ENCODE measurements at places on chromosomes 7 and 10.
A peak's percentile ranks its signal among the peaks of the same experiment; 100 is the strongest.

GRCh38 chr10:100356067-100357017, 9.3 kb downstream of the SCD start:
- DNase-seq = no peak

DNA sequence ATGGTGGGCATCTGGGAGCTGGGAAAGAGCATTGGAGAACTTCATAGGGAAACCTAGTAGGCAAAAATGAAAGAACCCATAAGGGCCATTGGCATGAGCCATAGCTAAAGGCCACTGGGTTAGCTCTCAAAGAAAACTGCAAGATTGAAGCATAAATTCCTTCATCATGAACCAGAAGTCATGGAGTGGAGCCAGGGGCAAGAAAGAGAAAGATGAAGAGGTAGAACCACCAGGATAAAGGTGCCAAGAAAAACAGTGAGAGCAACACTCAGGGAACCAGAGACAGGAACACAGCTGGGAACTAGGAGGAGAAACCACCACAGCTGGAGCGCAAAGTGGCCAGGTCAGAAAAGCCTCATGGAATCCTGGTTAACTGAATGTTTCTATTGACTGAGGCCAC, 11.5 kb upstream of the SGMS1 start:
- DNase-seq = no peak

GRCh38 chr10:14293526-14293925, 37.2 kb downstream of the FRMD4A start:
- no peak for DNase-seq

DNA sequence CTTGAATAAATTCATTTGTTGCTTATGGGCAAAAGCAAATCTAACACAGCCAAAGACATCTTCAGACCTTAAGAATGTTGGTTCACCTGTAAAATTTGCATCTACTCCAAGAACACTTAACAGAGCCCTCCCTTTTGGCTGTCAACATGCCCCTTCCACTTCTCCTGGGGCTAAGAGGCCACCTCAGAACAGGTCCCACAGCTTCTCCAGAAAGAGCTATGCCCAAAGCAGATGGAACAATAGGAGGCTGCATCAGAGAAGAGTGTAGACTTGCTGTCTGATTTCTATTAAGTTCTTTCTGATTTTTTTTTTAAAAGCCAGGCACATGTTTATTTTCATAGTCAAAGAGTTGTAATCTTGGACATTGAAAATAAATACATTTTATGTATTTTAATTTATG, 26.1 kb upstream of the TRIL start:
- no peak for DNase-seq

- DNase-seq = no peak
Observed at GRCh38 chr7:120691915-120692314, 166.0 kb downstream of the TSPAN12 start.

DNA sequence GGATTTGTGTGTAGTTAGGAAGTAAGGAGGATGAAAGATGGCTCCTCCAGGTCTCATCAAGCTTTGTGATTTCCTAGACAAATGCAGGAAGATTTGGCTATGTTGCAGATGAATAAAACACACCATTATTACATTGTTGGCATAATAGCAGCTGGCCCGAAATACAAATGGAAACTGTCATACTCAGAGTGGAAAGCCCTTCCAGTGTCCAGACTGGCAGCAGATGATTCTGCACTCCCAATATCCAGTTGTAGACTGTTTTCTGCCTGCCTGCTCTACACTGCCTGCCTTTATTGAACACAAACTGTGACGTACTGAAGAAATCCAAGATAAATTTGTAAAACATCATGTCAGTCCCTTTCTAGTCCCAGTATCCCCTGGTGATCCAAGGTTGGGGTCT, 99.7 kb upstream of the FZD1 start:
- no peak for DNase-seq

DNA sequence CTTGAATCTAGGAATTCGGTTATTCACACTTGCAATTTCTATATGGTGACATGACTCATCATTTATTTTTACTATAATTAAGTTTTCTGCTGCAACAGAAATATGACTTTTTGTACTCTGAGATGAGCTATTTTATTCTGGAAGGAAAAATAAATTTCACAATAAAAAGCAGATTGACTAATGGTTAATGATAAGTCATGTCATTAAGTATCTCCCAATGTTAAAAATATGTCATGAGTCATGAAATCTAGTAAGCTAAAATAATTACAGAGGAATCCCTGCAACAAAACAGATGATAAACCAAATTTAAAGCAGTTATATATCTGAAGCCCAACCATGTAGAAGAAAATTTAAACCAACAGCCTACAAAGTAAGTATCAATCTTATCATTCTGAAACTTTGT, 149.2 kb downstream of the CACNA2D1 start:
- no peak for DNase-seq

GRCh38 chr7:87075671-87076404, 16.4 kb upstream of the ELAPOR2 start:
- no peak for DNase-seq

GRCh38 chr7:84675633-84676034, 481.0 kb upstream of the SEMA3A start:
- DNase-seq = peak; percentile 78

DNA sequence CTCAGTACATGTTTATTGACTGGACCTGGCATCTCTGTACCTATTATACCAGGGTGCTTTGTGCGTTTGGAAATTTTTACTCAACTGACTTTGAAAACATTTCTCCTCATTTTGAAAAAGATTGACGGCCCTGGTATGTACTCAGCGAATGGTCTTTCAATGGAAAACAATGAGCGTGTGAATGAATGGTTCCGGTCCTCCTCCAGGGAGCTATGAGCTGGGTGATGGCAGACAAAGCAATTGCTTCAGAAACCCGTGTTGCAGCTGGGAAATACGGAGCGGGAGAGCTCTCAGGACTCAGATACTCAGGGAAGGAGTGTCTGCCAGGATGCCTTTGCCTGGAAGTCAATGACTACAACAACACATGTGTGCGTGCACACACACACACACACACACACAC, 125.9 kb downstream of the PAXIP1 start:
- DNase-seq = no peak

GRCh38 chr7:90900628-90901356, 304.7 kb downstream of the CDK14 start:
- DNase-seq = no peak

DNA sequence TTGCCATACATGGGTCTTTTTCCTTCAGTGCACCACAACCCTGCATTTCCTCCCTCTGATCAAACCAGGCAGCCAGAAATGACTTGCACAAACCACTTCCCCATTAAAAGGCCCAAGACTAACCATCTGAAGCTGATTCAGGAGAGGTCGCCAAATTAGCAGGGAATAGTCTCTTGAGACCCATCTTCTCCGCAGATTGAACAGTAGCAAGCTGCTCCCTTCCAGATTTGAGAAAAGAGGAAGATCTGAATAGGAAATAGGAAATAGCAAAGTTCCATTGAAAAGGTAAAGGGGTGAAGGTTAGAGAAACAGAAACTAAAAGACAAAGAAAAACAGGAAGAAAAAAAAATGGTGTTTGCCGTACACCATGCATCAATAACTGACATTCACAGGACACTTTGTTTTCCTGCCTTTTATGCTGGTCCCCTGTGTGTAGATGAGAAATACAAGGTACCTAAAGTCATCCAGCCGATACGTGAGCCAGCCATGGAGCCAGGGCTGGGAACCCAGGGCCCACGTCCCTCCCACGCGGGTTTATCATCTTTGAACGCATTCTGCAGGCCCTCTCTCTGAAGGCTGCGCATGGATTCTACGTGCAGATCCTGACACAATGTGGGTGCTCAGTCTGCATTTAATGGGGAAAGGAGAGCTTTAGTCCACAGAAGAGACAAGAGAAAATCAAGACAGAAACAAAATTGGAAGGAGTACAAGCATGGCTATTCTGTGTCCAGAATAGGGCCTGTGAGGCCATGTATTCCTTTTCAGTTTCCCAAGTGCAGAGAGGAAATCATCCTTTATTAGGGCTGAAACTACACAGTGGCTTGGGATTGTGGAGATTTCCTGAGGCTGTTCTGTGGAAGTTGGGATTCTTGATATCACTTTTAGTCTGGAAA, 268.4 kb upstream of the NPVF start:
- DNase-seq = no peak

DNA sequence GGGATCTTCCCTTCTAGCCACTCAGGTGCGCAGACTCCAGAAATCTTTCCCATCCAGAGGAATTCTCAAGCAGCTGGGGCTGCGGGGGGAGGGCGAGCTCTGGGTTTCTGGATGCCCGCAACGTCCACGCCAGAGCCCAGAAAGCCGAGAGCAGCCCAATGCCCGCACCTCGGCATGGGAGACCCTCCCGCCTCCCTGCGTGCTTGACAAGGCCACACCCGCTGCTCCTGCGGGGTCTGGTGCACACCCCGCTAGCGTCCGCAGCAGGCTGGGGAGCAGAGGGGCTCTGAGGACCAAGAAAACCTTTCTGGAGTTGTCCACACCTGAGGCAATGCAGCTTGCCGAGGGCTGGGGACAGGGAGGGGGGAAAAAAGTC, 66.2 kb downstream of the SLC29A4 start:
- no peak for DNase-seq

Data from trophoblast cell (in vitro differentiated cells and primary cell).